ENCODE measurements at places on chromosomes 4 and X. TPM values are rescaled to one million over a fixed set of nuclear protein-coding genes. Genes with fewer than 3 reads are reported as not detected.

The PPP1R3F gene
- 0.78 TPM for total RNA-seq

The RAB40A gene
- not detected for total RNA-seq

The TMEM185A gene
- total RNA-seq = 8.5 TPM

The ATP8A1 gene
- 0.16 TPM for total RNA-seq

The NHSL2 gene
- total RNA-seq = under 0.01 TPM

The MAGEC2 gene
- total RNA-seq = not detected

The PNMA5 gene
- not detected for total RNA-seq

The BMP15 gene
- not detected for total RNA-seq

The MAMLD1 gene
- 0.38 TPM for total RNA-seq

The DUSP21 gene
- total RNA-seq = not detected

The GAGE12H gene
- total RNA-seq = not detected

The NMU gene
- 0.78 TPM for total RNA-seq

The SPANXC gene
- total RNA-seq = not detected

The CTAG2 gene
- not detected for total RNA-seq

The USP51 gene
- 0.38 TPM for total RNA-seq

The HSFX2 gene
- not detected for total RNA-seq

The FOXP3 gene
- total RNA-seq = not detected

The DCAF12L2 gene
- total RNA-seq = not detected

The RBM47 gene
- total RNA-seq = 10.6 TPM

The MAGEB10 gene
- not detected for total RNA-seq

The FOXR2 gene
- not detected for total RNA-seq

The HSFX4 gene
- total RNA-seq = not detected

The PFKFB1 gene
- not detected for total RNA-seq

The PNMA3 gene
- total RNA-seq = 0.08 TPM

The SOWAHD gene
- total RNA-seq = not detected

The CLDN34 gene
- total RNA-seq = not detected

The RIBC1 gene
- 1.3 TPM for total RNA-seq

The SATL1 gene
- not detected for total RNA-seq

The OCIAD2 gene
- total RNA-seq = 201 TPM

The TCEAL9 gene
- total RNA-seq = 76.2 TPM

The HMGN5 gene
- total RNA-seq = 0.39 TPM

The RAI2 gene
- not detected for total RNA-seq

The PLAC1 gene
- 1.2 TPM for total RNA-seq

The MAGEA9B gene
- total RNA-seq = not detected

The DMP1 gene
- total RNA-seq = not detected

The CD38 gene
- total RNA-seq = not detected

The PSMD10 gene
- 72.5 TPM for total RNA-seq

The XK gene
- total RNA-seq = 0.46 TPM

The FLNA gene
- 1,383 TPM for total RNA-seq

The ADH1A gene
- total RNA-seq = not detected

The NHS gene
- total RNA-seq = 3.7 TPM

The WDFY3 gene
- total RNA-seq = 19.7 TPM

The PUDP gene
- 8.7 TPM for total RNA-seq

The EREG gene
- total RNA-seq = 77.0 TPM

The ADH1C gene
- total RNA-seq = 0.08 TPM

The BTK gene
- not detected for total RNA-seq

The CNKSR2 gene
- total RNA-seq = 0.27 TPM

The OPRPN gene
- total RNA-seq = not detected

The DNAJB14 gene
- total RNA-seq = 14.0 TPM

The MSX1 gene
- 0.08 TPM for total RNA-seq

The FGF13 gene
- total RNA-seq = not detected

The RAB9A gene
- 32.8 TPM for total RNA-seq

The ADGRG4 gene
- not detected for total RNA-seq

The FAM241A gene
- total RNA-seq = 5.1 TPM

The TAF9B gene
- 14.4 TPM for total RNA-seq

The PTPN13 gene
- total RNA-seq = 48.6 TPM

The CXCL10 gene
- total RNA-seq = 0.30 TPM

The ZMAT1 gene
- total RNA-seq = not detected

The GK gene
- 6.1 TPM for total RNA-seq
